MG63 (cell line): ENCODE measurements at places on chromosomes 2 and 18. TPM values are rescaled to one million over a fixed set of nuclear protein-coding genes. Genes with fewer than 3 reads are reported as not detected.

DNA sequence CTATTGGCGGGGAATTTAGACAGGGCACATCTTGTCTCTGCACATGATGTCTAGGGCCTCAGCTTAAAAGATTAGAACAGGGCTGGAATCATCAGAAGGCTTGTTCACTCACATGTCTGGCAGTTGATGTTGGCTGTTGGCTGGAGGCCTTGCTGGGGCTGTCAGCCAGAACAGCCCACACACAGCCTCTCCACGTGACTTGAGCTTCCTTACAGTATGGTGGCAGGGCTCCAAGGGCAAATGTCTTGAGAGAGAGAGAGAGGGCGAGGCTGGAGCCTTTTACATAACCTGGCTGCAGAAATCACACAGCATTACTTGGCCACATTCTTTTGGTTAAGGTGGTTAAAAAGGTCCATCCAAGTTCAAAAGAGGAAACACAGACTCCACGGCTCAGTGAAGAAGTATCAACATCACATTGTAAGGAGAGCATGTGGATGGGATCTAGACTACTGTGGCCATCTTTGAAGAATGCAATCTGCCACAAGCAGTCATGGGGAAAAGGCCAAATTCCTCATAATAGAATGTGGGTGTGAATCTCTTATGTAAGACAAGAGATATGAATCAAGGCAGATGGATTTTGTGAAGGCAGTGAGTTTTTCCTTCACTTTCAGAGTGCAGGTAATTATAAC lies 30.4 kb downstream of the SRSF7 start:
- peak; percentile 94 for DNase-seq

GRCh38 chr2:85684380-85684779 lies 9.8 kb upstream of the GNLY start:
- DNase-seq: no peak

- DNase-seq: peak; percentile 83
These were observed 58.3 kb downstream of the FBXO36 start for GRCh38 chr2:229980431-229981184.

Gene RNF103
- total RNA-seq: 8.8 and 10.0 TPM in 2 replicates

Gene CHRND
- not detected in 2 replicates for total RNA-seq

DNA sequence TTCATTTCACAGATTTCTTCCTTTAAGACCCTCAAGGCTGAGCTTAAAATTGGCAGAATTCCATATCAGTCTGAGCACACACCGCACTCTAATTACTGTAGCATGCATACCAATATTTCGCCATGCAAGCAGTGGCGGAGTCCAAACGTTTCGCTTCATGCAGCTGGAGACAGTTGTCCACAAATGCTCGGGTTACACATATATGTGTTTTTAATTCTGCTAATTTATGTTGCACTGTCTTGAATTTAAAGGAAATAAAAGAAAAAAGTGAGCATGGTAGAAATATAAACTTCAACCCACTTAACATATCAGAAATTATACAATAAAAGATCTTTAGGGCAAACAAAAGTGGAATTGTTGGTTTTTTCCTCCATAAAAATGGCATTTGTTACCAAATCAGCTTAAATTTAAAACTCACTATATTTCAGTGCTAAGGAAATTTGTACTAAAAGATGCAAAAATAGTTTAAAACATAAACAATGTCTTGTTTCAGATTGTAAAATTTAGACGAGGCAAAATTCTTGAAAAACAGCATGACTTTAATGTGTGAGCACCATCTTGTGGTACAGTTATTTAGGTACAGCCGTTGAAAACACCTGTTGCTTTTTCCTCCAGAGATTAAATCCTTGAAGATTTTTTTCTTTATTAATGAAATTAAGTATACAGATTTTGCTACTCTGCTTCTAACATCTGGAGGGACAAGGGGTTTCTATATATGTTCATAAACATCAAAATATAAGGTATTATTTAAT lies 24.1 kb upstream of the KANSL1L start:
- no peak for DNase-seq

- DNase-seq: no peak
These were observed 322.6 kb downstream of the ASXL3 start for GRCh38 chr18:33900638-33901037.

DNA sequence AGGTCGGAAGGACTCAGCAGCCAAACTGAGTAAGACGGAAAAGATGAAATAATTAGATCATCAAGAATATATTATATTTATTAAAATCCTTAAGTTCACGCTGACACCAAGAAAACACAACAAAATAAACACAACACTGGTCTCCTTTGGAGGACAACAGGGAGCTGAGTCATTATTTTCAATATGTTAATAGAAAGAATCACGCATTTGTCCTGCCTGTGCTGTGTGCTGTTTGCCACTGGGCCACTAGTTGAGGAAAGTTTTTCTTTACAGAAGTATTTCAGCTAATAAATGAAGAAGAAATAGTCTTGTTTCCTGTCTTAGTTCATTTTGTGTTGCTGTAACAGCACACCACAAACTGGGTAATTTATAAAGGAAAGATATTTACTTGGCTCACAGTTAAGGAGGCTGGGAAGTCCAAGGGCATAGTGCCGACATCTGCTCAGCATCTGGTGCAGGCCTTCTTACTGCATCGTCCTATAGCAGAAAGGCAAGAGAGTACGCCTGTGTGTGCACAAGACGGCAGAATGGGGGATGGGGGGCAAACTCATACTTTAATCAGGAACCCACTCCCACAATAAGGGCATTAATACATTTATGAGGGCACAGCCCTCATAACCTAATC lies 88.0 kb downstream of the TCF7L1 start:
- DNase-seq: no peak

DNA sequence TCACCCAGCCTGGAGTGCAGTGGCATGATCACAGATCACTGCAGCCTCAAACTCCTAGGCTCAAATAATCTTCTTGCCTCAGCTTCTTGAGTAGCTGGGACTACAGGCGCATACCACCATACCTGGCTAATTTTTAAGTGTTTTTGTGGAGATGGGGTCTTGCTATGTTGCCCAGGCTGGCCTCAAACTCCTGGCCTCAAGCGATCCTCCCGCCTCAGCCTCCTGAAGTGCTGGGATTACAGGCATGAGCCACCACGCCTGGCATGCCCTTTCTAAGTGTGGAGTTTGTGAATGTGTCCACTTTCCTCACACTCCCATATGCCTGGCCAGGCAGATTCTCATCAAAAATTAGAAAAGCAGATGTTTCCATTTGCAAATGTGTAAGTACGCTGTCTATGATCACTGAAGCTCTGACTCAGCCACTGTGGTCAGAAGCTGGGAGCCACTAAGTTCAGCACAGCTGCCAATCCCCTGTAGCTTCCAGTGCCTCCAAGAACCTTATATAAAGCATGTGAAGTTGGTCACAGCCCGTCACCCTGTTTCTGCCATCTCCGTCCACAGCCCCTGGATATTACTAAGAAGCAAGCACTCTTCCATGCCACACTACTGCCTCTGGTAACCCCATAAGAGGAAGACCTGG lies 155.4 kb downstream of the FAM210A start:
- DNase-seq: peak; percentile 27

DNA sequence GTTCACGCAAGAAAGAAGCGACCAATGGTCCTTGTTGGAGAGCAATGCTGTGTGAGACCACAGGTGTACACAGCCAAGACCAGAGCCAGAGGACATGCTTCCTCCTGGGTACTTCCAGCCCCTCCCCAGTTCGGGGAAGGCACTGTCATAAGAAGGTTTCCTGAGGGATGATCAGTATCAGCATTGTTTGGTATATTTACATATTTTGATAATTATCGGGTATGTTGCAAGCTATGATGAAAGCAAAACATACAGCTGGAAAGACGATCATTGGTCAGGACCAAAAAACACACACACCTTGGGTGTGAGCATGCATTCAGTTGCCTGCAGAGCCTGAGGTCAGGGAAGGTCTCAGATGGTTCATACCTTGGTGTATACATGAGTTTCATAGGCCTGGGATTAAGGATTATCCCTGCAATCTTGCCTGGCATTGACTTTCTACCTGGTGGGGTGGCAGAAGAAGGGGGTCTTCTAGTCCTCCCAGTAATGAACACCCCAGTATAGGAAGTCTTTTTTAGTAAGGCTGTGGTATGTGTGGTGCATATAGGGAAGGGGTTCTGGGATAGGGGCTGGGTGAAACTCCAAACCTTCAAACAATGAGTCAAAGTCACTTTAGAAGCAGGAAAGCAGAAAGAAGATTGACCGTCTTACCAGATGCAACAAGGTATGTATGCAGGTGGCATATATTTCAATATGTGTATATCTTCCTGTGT lies 2.9 kb downstream of the SERPINB2 start:
- DNase-seq: no peak

Gene ALPI
- total RNA-seq: not detected in 2 replicates

GRCh38 chr18:21141668-21142422 lies 30.2 kb upstream of the ROCK1 start:
- DNase-seq: no peak

DNA sequence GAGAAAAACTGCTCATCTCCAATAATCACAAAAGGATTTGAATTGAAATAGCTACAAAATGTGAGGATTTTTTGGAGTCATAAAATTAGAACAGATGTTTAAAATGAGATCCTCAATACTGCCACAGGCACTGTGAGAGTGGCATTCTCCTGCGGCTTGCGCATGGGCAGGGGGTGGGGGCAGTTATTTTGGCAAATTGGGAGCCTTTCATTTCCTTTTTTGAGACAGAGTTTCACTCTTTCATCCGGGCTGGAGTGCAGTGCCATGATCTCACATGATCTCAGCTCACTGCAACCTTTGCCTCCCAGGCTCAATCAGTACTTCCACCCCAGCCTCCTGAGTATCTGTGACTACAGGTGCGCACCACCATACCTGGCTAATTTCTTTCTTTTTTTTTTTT lies 42.4 kb downstream of the POMC start:
- DNase-seq: no peak

DNA sequence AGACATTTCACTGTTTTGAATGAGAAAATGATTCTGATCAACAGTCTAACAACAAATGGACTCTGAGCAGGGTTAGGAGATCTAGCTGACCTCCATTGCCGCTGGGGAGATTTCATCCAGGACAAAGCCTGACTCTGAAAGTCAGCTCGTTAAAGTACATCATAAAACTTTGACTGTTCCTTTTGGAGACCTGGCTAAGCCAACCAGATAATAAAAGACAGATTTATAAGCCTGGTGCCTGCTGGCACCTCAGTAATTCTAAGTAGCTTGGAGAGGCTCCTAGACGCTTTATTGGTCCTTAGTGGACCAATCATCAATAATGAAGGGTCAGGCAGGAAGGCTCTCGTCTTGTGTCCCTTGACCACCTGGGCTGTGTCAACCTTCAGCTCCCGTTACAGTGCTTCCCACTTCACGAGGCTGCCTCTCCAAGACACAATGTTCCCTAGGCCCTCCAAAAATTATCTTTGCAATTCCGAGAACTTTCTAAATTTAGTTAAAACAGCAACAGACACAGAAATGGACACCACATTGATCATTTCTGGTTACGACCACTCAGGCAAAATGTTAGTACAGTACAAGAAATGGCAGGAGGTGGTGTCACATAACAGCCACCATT lies 47.9 kb upstream of the PMAIP1 start:
- DNase-seq: no peak

DNA sequence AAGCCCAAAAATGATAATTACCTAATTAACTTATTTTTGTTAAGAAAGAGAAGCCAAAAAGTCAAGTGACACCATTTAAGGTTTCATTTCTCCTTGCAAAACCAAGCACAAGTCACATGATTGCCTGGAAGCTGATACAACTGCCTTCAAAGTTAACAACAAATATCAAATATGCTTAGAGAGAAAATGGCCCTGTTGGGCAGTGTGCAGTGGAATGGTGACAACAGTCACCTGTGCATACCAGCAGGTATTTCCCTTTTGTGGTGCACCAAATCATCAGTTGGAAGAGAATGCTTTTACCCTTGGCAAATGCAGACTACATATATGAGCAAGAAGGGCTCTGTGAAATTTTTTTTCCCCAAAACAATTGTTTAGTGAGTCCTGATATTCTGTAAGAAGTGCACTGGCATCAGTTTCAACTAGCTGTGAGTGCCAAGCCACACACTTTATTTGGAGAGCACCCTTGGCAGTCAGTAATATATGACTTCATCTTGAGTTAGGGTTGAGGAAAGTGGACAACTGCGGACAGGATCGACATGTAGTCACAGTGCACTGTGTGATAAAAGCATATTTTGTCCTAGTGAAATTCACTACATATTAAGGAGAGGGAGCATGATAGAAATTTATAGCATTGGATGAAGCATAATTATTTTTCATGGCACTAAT lies 74.9 kb upstream of the DOCK10 start:
- DNase-seq: peak; percentile 74

GRCh38 chr2:230942920-230943896 lies 18.2 kb upstream of the GPR55 start:
- DNase-seq: no peak

DNA sequence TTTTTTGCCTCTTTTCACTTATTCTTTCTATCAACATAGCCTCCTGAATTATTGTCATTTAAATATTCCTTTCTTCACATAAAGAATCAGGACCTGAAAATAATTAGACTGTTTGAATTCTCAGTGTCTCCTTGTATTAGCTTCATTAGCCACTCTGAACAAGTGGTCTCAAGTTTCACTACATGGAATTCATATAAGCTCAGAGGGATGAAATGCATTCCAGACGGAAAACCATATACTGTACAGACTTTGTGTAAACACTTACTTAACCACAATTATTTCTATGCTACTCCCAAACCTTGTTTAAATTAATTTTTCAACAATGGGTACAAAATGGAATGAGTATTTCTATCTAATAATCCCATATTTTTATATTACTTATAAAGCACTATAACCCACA lies 53.4 kb downstream of the CHN1 start:
- DNase-seq: no peak

DNA sequence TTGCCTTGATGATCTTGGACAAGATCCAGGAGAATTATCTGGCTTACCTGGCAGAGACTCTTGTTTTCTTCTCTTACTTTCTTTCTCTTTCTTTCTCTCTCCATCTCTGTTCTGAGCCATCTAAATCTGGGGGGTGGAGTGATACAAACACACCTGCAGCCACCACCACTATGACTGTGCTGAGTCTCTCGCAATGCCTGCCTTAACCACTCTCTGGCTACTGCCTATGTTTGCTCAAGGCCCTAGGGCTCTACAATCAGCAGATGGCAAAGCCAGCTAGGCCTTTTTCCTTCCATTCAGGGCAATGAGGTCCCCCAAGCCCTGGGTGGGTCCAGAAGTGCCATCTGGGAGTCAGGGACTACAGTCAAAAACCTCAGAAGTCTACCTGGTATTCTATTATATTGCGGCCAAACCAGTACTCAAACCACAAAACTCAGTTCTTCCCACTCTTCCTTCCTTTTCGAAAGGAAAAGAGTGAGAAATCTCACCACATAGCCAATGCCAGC lies 978.9 kb upstream of the NXPH2 start:
- no peak for DNase-seq

- no peak for DNase-seq
These were observed 13.5 kb upstream of the DOK6 start for GRCh38 chr18:69387186-69387585.

- DNase-seq: no peak
These were observed 66.5 kb downstream of the STK39 start for GRCh38 chr2:168180914-168181313.
